Stimulated activated CD4-positive, alpha-beta T cell treated with anti-CD3 and anti-CD28 coated beads, Interleukin-4, amount 100 ng/mL, for 1 hour (primary cell): ENCODE measurements at places on chromosomes 3 and 15.

DNA sequence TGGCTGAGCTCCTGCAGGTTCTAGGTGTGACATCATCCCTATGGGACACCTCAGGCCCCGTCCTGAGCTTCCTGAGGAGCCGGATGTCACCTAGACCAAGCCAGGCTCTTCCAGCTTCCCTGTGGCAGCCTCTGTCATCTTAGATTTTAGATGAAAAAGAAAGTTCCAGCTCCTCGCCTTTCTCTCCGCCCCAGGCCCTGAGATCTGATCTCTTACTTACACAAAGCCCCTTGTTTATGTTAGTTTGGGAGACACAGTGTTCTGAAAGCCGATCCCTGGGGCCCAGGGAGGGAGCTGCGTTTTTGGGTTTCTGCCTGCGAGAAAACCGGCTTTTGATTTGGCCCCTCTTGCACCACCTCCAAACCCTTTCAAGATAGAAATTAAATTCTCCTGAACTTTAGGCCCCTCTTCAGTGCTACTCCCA, 40.2 kb upstream of the FAM107A start:
- DNase-seq = no peak

DNA sequence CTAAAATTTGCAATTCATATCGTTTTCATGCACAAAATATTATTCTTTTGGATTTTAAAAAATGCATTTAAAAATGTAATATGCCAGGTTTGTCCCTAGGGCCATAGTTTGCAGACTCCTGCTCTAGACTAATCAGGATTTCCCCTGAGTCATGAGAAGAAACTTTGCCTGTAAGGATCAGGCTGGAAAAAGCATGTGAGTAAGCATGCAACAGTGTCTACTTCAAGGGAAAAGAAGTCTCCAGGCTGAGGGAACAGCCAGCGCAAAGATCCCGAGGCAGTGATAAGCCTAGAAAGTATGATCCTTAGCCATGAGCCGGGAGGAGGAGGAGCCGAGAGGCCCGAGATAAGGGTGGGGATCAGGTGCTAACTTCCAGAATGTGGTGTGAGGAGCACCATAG, 382.8 kb upstream of the CFAP20DC start:
- no peak for DNase-seq

DNA sequence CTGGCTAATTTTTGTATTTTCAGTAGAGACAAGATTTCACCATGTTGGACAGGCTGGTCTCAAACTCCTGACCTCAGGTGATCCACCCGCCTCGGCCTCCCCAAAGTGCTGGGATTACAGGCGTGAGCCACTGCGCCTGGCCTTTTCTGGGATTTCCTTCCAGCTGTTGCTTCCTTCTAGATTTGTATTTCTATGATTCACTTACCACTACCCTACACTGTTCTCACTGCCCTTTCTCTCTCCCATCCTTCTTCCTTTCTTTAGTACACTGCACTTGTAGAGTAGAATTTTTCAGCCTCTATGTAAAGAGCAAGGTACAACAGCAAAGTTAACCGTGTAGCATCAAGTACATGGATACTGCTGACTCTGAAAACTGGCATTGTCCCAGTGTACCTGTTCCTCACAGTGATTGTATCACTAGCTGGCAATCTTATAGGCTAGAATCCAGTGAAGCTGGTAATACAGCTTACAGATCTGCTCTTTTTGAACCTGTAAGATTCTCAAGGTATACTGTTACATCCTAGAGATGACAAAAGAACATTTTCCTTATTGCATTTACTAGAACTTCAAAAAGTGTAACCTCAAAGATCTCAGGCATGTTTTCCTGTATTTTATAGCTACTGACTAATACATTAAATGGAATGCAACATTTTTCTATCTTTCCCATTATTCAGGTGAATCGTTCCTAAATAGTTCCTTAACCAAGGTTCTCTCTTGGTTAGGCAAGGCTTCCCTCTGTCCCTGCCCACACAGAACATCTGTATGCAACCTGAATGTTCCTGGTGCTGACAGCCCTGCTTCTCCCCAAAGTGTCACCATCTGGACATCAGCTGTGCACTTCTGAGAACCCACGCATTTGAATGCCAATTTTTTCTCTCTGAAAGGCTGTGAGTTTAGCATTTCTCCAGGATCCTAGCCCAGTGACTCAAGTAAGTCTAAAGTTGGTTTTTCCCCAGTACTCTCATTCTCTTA, 74.1 kb upstream of the RAP2B start:
- DNase-seq = no peak

DNA sequence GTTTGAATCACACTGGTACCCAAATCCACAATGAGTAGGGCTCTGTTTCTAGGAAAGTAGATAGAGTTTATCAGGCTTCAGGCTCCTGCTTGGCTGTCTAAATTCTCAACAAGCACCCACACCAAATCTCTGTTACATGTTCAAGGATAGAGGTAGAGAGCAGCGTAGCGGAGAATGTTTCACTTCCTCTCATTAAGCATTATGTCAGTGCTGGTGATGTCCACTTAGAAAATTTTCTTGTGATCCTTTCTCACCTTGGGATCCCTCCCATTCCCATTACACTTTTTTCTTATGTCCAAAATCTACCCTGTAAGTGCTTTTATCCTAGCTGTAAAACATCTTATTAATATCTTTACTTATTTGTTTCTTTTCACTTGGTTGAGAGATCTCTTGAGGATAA, 34.7 kb upstream of the GCSAM start:
- DNase-seq = no peak

DNA sequence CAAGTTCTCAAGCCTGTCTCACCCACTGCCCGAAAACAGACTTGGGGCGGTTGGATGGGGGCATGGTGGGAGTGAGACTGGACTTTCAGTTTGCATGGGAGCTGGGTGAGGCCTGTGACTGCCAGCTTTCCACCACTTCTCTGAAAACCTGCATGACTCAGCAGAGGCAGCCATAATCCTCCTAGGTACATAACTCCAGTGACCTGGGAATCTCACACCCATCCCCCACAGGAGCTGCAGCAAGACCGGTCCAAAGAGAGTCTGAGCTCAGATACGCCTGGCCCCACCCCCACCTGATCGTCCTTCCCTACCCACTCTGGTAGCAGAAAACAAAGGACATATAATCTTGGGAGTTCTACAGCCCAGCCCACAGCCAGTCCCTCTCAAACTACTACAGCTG, 107.2 kb downstream of the NSMCE3 start:
- no peak for DNase-seq

- no peak for DNase-seq
Observed at GRCh38 chr3:119497820-119498185, 544 bp upstream of the TIMMDC1 start.

- no peak for DNase-seq
Observed at GRCh38 chr3:71707595-71707994, 17.6 kb downstream of the EIF4E3 start.
